ENCODE measurements at places on chromosomes 3 and 15.

- DNase-seq = no peak
Measured at GRCh38 chr3:94693997-94694640, 631.3 kb downstream of the NSUN3 start.

DNA sequence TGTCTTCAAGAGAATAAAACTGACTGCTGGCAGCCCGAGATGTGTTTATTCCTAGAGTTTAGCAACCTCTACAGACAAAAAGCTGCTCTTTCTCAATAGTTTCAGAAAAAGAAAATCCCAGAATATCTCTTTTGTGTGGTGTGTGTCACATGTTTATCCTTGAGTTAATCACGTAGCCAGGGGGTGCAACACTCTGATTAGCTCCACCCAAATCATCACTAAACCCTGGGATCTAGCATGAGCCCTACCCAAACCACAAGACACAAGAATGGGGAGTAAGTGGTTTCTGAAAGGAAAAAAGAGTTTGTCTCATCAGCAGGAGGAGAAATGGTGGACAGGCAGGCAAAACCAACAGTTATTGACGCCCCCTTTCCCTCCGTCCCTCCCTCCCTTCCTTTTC lies 78.5 kb upstream of the AGBL1 start:
- no peak for DNase-seq

GRCh38 chr3:149487598-149488197 lies 13.2 kb downstream of the TM4SF4 start:
- DNase-seq = no peak

GRCh38 chr15:77097921-77098320 lies 27.0 kb upstream of the TSPAN3 start:
- no peak for DNase-seq

- DNase-seq = no peak
Measured at GRCh38 chr3:47664519-47664918, 85.9 kb upstream of the CSPG5 start.

DNA sequence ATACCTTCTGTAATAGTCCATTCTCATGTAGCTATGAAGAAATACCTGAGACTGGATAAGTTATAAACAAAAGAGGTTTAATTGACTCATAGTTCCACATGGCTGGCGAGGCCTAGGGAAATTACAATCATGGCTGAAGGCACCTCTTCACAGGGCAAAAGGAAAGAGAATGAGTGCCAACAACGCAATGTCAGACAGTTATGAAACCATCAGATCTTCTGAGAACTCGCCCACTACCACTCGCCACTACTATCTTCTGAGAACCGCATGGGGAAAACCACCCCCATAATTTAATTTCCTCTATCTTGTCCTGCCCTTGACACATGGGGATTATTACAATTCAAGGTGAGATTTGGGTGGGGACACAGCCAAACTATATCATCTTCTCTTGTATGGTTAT lies 406.8 kb upstream of the CBLB start:
- DNase-seq = no peak

GRCh38 chr15:68417897-68418296 lies 14.1 kb downstream of the ITGA11 start:
- no peak for DNase-seq

- DNase-seq = no peak
Measured at GRCh38 chr3:25473246-25473645, 45.2 kb downstream of the RARB start.

GRCh38 chr15:57589281-57589680 lies 2.4 kb upstream of the MYZAP start:
- DNase-seq = no peak

- DNase-seq = no peak
Measured at GRCh38 chr3:15952543-15953175, 154.9 kb upstream of the ANKRD28 start.

DNA sequence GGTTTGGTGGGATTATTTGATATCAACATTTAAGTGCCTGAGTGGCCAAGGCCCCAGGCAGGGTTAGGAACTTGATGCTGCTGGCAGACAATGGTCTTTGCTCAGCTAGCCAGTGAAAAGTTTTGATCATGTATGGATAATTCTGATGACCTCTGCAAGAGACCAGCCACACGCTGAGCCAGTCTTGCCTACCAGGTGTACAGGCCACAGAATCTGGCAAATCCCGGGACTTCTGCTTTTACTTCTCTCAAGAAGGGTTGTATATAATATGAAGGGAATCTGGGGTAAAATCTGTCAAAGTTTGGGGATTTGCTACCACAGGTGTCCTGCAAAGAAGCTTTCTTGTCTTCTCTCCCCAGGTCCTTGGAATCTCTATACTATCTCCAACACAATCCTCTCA lies 331.4 kb upstream of the GOLIM4 start:
- DNase-seq = no peak

DNA sequence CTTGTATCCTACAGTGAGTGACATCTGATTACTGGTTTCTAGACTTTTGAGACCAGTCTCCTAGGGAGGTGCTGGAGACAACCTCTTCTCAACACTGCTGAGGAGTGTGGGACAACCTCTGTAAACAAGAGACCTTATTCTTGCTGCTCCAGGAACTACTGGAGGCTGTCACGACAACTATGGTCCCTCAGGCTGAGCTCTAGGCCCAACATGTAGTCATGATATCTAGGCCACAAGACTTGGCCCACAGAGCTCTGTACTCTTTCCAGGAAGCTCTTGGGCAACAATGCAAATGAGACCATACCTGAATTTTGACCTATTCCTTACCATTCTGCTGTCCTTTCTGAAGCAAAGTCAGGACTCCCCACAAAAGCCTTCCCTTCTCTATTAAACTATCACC lies 24.3 kb upstream of the HEG1 start:
- DNase-seq = no peak

GRCh38 chr3:13544293-13544831 lies 4.6 kb upstream of the FBLN2 start:
- peak; percentile 27 for DNase-seq

GRCh38 chr3:190849607-190850006 lies 12.9 kb downstream of the GMNC start:
- no peak for DNase-seq

DNA sequence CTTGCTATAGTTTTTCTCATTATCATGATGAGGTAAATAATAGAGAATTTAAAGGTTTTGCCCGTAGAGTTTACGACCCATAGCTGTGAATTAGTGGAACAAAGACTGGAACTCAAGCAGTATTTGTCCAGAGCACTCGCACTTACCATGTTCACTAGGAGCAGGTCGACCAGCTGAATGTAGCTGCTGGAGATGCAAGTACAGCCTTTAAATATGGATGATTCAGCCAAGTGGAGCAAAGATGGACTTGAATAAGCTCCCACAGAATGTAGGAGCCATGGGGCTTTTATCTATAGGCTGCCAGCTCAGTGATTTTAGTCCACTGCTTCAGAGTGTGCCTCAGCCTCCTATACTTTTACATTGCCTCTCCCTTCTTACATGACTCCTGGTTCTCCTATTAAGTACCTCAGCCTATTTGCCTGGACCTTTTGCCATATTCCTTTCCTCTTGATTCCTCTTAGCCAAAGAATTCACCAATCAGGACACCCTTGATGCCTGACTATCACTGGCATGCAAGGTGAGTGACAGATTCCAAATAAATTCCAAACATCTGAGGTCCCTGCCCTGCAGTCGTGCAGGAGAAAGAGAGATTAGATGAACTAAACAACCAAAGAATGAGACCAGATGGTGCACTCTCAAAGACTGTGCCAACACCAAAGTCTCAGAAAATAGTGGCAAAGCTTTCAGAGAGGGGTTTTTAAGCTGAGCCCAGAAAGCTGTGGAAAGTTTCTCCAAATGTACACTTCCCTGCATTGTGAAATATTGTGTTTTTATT lies 3.9 kb downstream of the MKRN3 start:
- DNase-seq = no peak

DNA sequence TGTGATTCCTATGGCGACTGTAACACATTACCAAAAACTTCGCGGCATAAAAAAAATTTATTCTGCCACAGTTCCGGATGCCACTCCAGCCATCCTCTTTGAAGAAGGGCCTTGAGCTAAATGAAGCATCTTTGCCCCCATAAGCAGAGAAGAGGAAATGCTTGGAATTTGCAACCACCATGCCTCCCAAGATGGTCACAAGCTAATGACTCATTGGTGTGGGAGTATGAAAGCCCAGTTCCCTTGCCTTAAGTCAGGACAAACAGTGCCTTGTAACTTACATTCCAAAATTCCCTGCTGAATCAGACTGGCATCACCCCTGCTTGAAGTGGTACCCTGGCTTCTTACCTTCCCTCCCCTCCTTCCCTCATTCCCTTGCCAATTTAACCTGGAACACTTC lies 1077.4 kb downstream of the EPHA3 start:
- DNase-seq = no peak

DNA sequence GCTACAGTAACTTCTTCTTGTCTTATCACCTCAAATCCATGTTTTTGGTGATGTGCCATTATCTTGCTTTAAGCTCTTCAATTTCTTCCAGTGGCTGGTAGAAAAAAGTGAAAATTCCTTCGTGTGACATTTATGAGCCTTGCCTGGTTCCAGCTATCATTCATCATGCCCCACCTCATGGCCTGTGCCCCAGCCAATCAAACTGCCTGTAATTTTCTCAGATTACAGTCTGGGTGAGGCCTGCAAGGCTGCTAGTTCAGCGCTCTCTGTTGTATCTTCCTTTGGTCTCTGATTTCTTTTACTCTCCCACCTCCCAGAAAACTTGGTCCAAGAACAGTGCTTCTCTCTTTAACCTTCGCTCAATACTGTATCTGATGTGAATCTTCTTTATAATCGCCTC lies 249.3 kb upstream of the ZNF717 start:
- DNase-seq = no peak

GRCh38 chr3:67515778-67516177 lies 138.6 kb downstream of the SUCLG2 start:
- DNase-seq = no peak

- no peak for DNase-seq
Measured at GRCh38 chr3:29525254-29525881, 244.5 kb downstream of the RBMS3 start.

- no peak for DNase-seq
Measured at GRCh38 chr3:101939361-101940049, 90.2 kb downstream of the NFKBIZ start.

GRCh38 chr3:30440880-30441279 lies 165.5 kb upstream of the TGFBR2 start:
- no peak for DNase-seq

DNA sequence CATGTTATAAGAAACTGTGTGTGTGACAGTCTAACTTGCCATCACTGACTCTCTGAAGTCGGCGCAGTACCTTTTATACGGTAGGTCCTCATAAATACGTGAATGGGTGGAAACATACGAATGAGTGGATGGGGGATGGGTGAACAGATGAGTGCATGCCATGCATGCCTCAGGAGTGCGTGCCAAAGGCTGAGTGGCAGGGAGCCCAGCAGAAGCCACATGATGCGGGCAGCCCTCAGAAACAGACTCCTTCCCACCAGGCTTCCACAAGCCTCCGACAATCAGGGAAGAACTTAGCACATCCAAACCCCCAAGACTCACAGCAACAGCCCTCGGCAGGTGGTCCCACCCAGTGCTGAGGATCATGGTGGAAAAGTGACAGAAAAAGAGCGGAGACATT lies 16.7 kb downstream of the HCN4 start:
- DNase-seq = no peak

GRCh38 chr15:80915472-80915871 lies 74.1 kb downstream of the MESD start:
- DNase-seq = no peak

DNA sequence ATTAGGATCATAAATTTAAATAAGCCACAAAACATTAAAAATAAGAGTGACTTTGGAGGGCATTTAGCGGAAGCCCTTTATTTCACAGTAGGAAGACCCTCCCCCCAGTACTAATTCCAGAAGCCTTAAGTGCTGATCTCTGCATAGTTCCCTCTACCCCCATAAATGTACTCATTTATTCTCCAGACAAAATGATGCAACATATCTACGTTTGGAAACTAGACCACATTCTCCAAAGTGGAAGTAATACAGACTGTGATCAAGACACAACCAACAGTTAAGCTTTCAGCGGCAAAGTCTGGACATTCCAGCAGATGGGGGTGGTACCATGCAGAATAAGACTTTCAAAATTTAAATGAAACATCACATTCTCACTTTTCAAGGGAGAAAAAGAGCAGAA lies 44.8 kb upstream of the RPS17 start:
- DNase-seq = no peak

DNA sequence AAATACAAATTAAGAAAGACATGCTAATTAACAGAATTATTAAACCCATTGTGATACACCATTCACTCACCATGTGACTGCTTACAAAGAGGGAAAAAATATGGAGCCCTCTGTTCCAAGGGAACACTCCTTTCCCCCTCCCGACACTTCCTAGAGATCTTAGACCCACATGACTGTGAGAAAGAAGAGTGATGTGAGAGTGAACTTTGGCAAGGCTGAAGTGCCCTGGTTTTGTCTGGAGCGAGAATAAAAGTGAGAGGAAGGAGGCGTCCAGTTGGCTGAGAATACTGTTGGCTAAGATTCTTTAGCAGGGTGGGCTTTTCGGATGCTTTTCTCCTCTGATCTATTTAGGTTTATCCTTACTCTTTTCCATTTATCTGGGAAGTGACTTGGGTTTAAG lies 14.1 kb downstream of the CHL1 start:
- DNase-seq = no peak

GRCh38 chr3:8451696-8452095 lies 49.9 kb upstream of the LMCD1 start:
- no peak for DNase-seq

- DNase-seq = no peak
Measured at GRCh38 chr3:127889461-127889863, 25.6 kb upstream of the KBTBD12 start.

- no peak for DNase-seq
Measured at GRCh38 chr3:184491011-184491576, 70.5 kb upstream of the EPHB3 start.

- no peak for DNase-seq
Measured at GRCh38 chr15:89419370-89419984, 76.9 kb downstream of the RHCG start.

DNA sequence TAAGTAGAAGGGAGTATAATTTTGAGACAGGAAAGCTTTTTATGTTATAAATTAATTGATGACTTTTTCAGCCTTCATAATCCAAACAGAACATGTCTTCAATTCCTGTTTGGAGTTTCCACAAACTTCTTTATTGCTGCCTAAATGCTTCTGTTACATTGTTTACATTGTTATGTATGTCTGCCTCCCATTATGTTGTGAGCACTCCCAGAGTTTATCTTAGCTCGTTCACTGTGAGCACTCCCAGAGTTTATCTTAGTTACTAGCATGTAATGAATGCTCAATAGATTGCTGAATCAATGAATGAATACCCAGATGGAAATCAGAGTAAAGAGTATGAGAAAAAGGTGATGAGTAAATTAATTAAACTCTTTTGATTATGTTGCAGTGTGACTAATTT lies 1178.0 kb downstream of the ROBO1 start:
- DNase-seq = no peak

- DNase-seq = peak; percentile 78
Measured at GRCh38 chr15:78299101-78299930, at the start of gene SKIC8. Gene SKIC8, minus strand, starts transcription at chr15:78299609. Its CDS starts 3,923 bp downstream, at chr15:78295686.

- no peak for DNase-seq
Measured at GRCh38 chr15:42108189-42108588, 13.8 kb upstream of the PLA2G4D start.

DNA sequence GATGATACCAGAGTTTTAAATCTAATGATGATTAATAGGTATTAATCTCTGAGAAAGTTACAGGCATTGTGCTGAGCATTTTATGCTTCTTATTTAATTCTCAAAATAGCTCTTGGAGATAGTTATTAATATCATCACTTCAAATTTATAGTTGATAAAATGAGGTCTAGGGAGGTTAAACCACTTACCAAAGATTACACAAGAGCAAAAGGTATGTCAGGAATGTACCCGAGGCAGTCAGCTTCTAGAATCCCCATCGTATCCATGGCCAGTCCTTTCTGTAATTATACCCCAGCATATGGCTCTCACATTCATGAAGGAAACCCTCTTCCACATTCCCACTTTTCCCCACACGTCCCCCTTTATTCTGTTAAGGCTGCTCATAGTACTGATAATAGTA lies 421.3 kb downstream of the PYDC2 start:
- DNase-seq = no peak
